Nephron progenitor cell (in vitro differentiated cells): ENCODE measurements at places on chromosomes 3 and 15.
A peak's percentile ranks its signal among the peaks of the same experiment; 100 is the strongest.

DNA sequence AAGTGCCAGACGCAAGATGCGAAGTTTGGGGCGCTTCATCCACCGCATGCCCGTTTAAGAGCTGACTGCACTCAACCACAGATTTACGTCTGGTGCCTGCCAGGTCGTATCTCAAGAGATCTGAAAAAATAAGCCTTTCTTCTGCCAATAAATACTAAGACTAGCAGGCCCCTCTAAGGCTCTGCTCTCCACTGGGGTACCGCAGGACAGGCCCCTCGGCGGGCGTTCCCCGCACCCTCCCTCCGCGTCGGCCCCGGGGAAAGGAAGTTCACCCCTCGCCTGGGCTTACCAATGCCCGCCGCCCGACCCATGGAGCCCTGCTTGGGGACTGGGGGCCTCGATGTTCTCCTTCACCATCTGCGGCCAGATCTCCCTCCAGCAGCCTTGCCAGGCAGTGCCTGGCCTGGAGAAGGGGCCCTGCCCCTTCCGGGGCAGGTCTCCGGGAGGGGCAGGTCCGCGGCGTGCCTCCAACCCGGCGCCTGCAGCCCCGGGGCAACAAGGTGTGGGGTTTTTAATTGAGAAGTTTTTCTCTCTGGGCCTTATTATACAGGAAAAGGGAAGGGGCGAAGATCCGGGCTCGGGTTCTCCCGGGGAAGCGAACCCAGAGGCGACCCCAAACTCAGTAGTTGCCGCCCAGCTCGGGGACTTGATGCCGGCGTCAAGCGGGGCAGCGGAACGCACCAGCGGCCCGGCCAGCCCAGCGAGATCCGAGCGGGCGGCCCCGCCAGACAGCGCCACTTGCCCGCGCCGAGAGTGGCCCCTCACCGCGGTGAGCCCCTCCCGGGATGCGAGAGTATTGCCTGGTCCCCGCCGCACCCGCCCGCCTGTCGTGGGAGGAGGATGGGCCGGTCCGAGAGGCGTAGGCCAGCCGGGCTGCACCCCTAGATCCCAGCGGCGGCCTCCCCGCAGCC is 735 bp downstream of the GOLGA8B start:
- DNase-seq = peak; percentile 53

- no peak for DNase-seq
Observed at GRCh38 chr3:128273841-128274573, 120.7 kb downstream of the EEFSEC start.

- no peak for DNase-seq
Observed at GRCh38 chr3:173660645-173661299, 263.2 kb downstream of the NLGN1 start.

DNA sequence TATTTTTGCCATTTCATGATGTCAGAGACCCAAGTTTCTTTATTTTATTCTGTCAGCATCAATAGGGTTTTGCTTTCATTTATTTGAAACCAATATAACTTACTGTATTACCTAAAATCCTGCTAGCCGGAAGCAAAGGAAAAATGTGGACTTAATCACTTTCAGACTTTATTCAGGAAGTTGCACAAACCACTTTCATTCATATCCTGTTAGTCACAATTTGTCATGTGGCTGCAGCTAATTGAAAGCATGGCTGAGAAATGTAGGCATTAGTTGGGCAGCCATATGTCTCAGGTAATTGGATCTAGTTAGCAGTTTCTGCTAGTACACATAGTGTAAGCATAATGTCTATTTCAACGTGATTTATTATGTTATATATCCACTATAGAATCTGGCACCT is 462.3 kb upstream of the SGO1 start:
- no peak for DNase-seq

- no peak for DNase-seq
Observed at GRCh38 chr3:15708882-15709677, 88.7 kb downstream of the ANKRD28 start.

DNA sequence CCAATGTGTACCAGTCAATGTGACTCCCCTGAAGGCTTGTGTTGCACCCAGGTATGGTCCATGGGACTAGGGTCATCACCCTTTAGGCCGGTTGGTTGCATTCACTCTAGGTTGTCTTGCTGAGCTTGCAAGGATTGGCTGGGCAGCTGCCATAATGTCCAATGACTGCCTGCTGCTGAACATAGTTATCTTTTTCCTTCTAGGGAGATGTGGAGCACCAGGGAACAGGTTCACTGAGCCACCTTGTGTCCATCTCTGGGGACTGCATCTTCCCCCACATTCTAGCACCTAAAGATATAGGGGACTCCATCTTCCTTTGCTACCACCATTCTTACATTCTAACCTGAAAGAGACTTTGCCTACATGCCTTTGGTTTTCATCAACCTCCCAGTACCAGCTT is 580.4 kb upstream of the TBL1XR1 start:
- DNase-seq = peak; percentile 20

DNA sequence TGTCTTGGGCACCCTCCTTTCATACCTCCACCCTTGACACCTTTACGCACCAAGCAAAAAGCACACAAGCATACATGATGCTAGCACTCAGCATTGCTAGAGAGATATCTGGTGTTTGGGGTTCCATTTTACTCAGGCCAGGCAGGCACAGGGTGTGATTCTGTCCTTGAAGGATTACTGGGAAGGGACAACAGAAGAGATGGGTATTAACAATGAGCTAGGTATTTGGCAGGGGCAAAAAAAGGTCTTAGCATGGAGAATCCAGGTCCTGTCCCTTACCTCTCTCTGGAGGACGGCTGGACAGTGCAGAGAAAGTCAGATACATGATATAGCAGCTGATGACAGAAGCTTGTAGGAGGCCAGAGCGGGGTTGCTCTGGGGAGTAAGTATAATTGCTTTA is 3.5 kb downstream of the SERINC4 start:
- DNase-seq = no peak

GRCh38 chr3:18099611-18100010 is 325.5 kb downstream of the SATB1 start:
- DNase-seq = no peak

- no peak for DNase-seq
Observed at GRCh38 chr3:40137591-40138295, 171.8 kb upstream of the EIF1B start.
